ENCODE measurements at places on chromosomes 12 and 14.

- DNase-seq, result no peak
These were observed at the start of gene HOTAIR for GRCh38 chr12:53974084-53975063. Gene HOTAIR (minus strand): TSS chr12:53974954.

DNA sequence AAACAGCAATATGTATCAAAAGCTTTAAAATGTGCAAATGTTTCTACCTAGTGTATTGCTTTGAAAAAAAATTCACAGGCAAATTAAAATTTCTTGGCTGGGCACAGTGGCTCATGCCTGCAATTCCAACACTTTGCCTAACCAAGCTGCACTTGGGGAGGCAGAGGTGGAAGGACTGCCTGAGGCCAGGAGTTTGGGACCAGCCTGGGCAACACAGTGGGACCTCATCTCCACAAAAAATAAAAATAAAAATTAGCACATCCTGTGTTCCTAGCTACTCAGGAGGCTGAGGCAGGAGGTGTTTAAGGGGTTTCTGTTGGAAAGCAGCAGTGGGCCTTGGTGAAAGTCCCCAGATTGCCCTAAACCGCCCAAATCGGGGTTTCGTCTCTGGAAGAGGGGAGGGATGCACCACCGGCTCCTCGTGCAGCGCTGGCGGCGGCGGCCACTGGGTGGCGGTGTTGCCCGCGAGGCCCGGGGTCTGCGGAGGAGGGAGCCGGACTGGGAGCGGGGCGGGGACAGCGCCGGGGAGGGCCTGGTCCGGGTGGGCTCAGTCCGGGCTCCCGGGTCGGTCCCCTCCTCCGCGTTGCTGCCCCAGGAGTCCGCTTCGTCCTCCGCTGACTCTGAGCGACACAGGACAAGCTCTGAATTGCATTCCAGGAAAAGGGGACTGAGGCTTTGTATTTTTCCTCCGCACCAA lies 265.6 kb downstream of the AACS start:
- peak; percentile 34 for DNase-seq

GRCh38 chr14:32847867-32848266 lies 90.8 kb upstream of the NPAS3 start:
- DNase-seq, result no peak

DNA sequence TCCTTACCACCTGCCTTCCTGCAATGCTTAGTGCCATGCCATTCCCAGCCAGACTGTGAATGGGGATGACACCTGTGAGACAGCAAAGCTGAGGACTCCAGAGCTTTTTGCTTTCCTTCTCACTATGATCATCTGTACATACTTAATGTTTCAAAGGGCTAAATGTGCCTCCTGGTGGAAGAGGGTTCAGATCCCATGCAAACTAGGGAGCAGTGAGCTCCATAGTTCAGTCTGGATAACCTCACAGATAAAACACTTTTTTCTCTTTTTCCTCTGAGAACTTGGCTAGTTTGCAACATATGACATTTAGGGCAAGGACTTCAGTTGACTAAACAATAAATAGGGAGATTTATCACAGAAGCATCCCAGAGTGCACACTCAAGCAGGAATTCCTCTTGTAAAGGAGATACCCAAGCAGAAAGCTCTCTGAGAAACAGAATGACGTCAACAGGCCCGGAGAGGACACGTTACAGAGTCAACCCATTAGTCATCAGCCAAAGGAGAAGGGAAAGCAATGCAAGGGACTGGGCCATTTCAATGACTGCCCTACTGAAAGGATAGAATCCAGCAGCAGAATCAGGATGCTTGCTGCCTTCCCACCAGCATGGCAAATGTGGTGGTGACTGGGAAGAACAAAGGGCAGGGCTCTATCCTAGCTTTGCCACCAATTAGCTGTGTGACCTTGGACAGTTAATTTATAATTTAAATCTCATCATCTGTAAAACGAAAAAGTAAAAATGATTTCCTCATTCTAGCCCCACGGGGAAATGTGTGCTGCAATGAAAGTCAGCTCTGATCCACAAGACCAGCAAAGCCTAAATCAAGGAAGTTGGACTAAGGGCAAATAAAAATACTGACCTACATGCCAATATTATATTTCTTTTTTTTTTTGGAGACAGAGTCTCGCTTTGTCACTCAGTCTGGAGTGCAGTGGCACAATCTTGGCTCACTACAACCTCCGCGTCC lies 80.8 kb upstream of the ACTN1 start:
- peak; percentile 96 for DNase-seq

- peak; percentile 96 for DNase-seq
These were observed 29.9 kb downstream of the TSPAN9 start for GRCh38 chr12:3107071-3107583.

- no peak for DNase-seq
These were observed 166.9 kb upstream of the CCND2 start for GRCh38 chr12:4106621-4107020.

DNA sequence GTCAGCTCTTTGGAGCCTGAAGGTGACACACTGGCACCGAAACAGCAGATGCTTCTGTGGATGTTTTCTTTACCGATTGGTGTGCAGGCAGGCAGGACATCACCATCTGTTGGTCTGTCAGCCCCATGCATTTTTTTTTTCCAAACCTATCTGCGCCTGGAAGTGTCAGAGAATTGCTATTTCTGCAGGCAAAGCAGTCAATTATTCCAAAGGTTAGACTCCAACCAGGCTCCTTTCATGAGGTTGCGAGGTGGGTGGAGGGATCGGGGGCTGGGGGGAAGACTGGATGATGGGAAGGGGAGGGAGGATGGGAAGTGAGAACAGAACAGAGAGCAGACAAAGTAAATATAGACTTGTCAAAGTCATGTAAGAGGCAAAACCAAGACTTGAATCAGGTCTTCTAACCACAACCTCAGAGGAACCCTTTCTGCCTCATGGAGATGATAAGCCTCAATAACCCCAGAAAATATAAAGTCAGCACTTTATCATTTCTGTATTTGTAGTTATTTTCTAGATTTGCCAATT lies 117.7 kb downstream of the OTOGL start:
- no peak for DNase-seq

GRCh38 chr14:81122326-81122725 lies 98.4 kb downstream of the GTF2A1 start:
- DNase-seq, result no peak

- no peak for DNase-seq
These were observed 23.6 kb downstream of the NDUFA12 start for GRCh38 chr12:94979941-94980340.
